ENCODE measurements at places on chromosomes 7 and 10.

DNA sequence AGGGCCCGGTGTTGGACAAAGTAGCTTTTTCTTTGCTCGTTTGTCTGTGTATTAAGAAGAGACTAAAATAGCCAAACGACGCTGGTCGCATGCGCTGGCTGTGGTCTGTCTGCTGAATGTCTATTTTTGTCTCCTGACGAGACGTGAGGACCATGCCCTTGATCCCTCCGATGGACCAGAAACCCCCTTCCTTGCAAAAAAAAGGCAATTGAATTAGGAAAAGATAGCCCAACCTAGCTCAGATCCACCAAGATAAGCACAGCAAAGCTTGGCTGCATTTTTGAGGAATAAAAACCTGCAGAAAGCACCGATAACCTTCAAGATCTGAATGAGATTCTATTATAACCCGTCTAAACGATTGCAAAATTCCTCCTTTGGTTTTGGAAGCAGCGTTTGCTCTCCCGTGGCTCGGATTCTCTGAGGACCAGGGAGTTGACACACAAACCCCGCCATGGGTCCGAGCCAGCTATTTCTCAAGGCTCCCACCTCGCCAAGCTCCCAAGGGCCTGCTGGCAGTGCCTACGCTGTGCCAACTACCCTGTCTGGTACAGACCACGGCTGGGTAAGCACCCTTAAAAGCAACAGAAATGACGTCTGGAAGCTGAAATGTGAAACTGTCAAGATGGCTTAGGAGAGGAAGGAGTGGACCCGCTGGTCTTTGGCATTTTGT, 17.7 kb upstream of the TTYH3 start:
- DNase-seq = peak; percentile 81

- DNase-seq = no peak
These were observed 43.9 kb downstream of the CHRM2 start for GRCh38 chr7:136912339-136912738.

DNA sequence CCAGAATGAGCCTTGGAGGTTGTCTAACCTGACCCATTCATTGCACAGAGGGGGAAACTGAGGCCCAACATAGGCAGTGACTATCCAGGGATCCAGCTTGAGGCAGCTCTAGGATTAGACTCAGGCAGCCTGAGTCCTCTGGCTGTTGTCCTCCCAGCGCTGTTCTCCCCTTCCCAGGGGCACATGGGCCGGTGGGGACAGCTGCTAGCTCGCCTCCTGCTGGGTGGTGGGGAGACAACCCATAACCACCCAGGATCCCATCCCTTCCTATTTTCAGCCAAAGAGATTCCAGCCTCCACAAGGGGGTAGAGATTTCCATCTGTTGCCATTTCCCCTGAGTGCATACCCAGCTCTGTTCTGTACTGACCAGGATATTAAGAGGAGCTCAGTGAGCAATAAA, 145.1 kb upstream of the GPR26 start:
- DNase-seq = no peak

GRCh38 chr10:12158111-12158510, 28.6 kb downstream of the SEC61A2 start:
- DNase-seq = no peak

DNA sequence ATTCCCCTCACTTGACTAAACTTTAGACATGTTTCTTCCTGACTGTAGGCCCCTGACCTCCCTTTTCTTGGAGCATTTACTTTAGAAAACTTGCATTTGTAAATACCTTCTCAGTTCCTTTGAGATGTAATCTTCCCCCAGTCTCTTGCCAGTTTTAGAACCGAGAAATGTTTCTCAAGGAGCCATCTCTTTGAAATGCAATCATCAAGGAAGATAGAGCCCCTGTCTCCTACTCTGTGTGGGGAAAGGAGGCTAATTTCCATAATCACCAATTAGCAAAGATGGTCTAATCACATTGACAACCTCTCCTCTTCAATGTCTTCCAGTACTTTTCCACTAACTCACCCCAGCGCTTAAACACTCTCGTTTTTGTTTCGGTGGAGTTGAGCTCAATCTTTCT, 70.0 kb upstream of the SMIM30 start:
- DNase-seq = no peak

- DNase-seq = no peak
These were observed 537.1 kb downstream of the PTPRN2 start for GRCh38 chr7:158050441-158050977.

GRCh38 chr7:133139801-133140200, 57.9 kb upstream of the CHCHD3 start:
- no peak for DNase-seq

GRCh38 chr7:625376-625971, 101.0 kb upstream of the DNAAF5 start:
- DNase-seq = no peak

- DNase-seq = no peak
These were observed 41.3 kb upstream of the AGMO start for GRCh38 chr7:15603124-15603523.

DNA sequence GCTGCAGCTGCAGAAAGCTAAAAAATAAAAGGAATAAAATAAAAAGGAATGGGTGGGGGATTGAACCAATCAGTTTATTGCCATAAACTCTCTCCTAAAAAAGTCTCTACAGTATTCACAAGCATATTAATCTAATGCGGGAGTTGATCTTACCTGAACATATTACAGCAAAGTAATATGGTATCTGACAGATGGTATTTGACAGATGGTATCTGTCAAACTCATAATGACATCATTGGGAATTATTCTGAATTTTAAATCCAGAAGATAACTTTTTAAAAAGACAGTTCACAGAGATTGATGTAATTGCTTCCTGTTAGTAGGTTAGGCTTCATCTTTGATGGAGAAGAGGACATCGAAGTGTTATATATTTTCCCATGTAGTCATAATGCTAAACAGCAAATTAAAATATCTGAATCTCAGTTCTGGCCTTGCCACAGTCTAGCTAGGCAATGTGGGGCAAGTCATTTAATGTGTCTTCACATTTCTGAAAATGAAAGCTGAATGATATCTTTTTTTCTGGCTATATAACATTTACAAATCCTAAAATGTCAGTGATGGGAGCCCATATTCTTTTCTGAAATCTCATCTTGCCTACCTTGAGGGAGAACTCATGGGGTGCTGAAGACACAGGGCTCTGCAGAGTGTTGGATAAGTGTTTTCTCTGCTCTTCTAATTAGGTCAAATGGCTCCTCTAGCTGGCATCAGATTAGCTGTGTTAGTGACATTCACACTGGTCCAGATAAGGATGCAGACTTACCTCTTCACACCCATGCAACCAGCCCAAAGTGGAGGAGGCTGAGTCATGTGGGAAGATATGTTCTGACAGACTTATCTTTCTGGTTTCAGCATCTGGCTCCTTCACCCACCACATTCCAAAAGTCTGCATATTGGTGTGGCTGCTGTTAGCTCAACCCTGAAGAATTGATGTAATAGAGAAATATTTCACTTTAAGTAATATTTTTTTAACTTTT, 2.1 kb upstream of the LIPM start:
- no peak for DNase-seq

DNA sequence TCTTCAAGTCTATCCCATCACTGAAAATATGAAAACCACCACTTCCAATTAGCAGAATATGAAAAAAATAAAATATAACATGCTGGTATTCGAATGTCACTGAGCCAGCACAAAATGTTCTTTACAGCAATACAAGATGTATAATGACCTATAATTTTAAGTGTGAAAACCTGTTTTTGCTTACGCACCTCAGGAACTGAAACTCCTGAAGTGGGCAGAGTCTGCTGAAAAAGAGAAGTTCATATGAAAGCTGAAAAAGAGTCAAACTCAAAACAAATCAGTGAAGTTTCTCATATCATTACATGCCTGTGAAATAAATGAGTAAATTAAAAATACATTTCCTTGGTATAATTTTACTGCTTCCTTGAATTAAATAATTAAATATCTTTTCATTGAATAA, 272.5 kb downstream of the DGKB start:
- DNase-seq = no peak

- DNase-seq = peak; percentile 86
These were observed 16.9 kb upstream of the GPR146 start for GRCh38 chr7:1027242-1028043.

DNA sequence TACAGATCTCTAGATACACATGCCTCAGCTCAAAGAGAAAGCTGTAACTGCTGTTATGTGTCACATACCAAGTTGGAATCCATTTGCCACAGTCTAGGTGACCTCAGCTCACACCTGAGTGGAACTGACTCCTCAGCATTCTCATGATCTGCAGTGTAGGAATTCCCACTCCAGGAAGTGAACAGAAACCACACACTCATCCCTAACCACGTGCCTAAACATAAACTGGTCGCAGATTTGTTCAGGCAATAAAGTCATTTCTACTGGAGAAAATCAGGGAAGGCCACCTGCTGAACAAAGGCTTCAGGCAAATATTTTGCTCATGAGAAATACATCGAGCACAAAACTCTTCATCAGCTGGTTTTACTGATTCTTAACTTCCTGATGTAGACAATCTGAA, 23.0 kb upstream of the ZMYND11 start:
- peak; percentile 60 for DNase-seq

GRCh38 chr10:125926247-125926646, 29.9 kb downstream of the FANK1 start:
- DNase-seq = no peak

DNA sequence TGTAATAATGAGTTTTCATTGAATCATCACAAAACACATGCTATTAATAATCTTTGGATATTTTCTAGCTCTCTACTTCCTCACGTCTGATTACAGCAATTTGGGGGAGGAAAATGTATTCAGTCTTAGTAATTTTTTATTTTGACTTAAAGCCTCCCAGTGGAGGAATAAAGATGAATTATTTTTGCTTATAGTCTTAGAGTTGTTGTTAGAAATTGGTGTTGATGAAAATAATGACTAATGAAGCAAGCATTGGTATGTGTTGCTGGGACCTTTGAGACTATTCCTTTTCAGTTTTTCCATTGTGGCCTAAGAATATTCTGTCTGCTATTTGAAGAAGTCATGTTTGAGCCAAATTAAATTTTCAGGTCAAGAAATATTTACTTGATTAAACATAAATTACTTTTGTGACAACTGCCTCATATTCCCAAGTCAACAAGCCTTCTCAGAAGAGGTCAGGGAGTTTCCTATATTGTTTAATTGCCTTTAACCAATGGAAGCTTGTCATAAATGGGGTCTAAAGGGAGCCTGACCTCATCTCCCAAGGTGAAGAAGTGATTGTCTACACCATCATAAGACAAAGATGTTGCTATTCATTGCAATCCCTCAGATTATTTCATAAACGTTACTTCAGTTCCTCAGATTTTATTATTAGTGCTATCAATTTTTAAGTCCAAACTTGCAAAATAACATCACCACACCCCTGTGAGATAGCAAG, 90.0 kb downstream of the ST7 start:
- DNase-seq = no peak

DNA sequence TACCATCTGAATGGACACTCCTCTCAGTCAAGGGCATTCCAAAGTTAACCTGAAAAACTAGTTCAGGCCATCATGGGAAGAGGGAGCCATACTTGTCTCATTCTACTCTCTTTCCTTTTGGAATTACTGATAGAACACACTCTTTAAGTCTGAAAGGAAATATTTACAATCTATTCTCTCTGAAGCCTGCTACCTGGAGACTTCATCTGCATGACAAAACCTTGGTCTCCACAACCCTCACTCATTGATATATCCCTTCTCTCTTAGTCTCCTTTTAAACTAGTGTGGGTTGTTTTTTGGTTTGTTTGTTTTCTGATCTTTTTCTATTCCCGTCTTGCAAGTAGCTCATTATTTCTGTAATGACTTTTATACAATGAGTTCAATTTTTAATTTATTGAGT, 169.5 kb downstream of the C1GALT1 start:
- no peak for DNase-seq

GRCh38 chr7:77540402-77540822, 3.3 kb downstream of the PTPN12 start:
- DNase-seq = no peak
